ENCODE measurements at places on chromosomes 11 and 22. TPM values are rescaled to one million over a fixed set of nuclear protein-coding genes. Genes with fewer than 3 reads are reported as not detected.

The ROBO4 gene
- 13.4 TPM for total RNA-seq

The MRGPRX4 gene
- not detected for total RNA-seq

The OR4X1 gene
- total RNA-seq, result not detected

The MMP13 gene
- total RNA-seq, result not detected

The CHRM1 gene
- not detected for total RNA-seq

The WBP2NL gene
- not detected for total RNA-seq

The OR6A2 gene
- total RNA-seq, result not detected

The MS4A6A gene
- total RNA-seq, result not detected

The TUB gene
- total RNA-seq, result 8.3 TPM

The SCGB1C1 gene
- total RNA-seq, result not detected

The ABTB2 gene
- 3.3 TPM for total RNA-seq

The DEAF1 gene
- 33.8 TPM for total RNA-seq

The OR4C16 gene
- total RNA-seq, result not detected

The MMP12 gene
- total RNA-seq, result not detected

The TRPM5 gene
- 0.12 TPM for total RNA-seq

The SLC22A6 gene
- not detected for total RNA-seq

The MPPED1 gene
- total RNA-seq, result not detected

The C22orf23 gene
- total RNA-seq, result not detected

The CD3G gene
- total RNA-seq, result not detected

The PDE2A gene
- 3.9 TPM for total RNA-seq

The MRPL17 gene
- total RNA-seq, result 44.6 TPM

The CELSR1 gene
- total RNA-seq, result 1.1 TPM

The TYR gene
- not detected for total RNA-seq

The THYN1 gene
- total RNA-seq, result 45.9 TPM

The TCN1 gene
- total RNA-seq, result not detected

The HBB gene
- not detected for total RNA-seq

The C11orf16 gene
- not detected for total RNA-seq

The MYOD1 gene
- total RNA-seq, result 0.51 TPM

The OR2AG1 gene
- total RNA-seq, result not detected

The ALG8 gene
- 24.8 TPM for total RNA-seq

The YPEL1 gene
- total RNA-seq, result 0.68 TPM

The RDX gene
- 48.0 TPM for total RNA-seq

The CLMP gene
- total RNA-seq, result 81.6 TPM
